ENCODE measurements at places on chromosomes 2 and 18.

GRCh38 chr2:231332388-231332787 lies 63.1 kb upstream of the B3GNT7 start:
- no peak for DNase-seq

GRCh38 chr2:56449449-56449860 lies 265.7 kb downstream of the CCDC85A start:
- no peak for DNase-seq

GRCh38 chr2:19205983-19206533 lies 152.4 kb downstream of the OSR1 start:
- no peak for DNase-seq

GRCh38 chr2:35428548-35428947 lies 927.0 kb upstream of the CRIM1 start:
- DNase-seq, result no peak

DNA sequence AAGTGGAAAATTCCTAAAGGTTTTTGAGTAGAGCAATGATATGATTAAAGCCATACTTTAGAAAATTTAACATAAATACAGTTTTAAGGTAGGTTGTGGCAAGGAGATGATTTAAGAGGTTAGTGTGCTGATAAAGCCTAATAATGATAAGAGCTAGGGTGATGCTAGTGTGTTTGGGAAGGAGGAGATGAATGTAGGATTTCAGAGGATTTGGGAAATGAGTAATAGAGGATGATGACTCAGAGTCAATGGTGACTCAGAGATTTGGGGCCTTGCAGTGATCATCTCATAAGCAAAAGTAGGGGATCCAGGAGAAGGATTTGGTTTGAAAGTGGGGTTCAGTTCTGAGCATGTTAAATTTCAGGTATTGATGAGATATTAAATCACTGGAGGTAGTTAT lies 23.3 kb downstream of the STAMBP start:
- no peak for DNase-seq
